ENCODE measurements at places on chromosomes 7 and 10.

DNA sequence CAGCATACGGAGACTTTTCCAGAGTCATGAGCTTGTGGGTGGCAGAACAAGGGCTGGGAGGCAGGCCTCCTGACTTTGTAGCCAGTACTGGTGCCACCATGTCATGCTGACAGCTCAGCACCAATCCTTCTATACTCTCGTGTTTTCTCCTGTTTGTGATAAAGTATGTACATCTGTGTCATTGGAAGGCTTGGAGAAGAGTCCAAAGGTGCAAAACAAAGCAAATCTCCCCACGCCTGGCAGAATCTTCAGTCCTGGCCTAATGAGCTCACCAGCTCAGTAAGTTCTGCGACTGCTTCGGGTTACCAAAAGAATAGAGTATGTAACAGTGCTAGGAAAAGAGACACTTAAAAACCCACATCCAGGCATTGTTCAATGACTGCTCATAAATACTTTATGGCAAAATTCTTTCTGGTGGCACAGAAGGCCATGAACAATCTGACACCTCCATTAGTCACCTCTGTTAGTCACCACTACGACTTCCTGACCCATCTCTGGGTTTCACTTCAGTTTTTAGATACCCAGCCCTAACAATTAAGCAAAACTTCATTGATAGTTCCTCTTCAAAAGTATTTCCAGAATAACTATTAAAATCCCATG is 24.5 kb downstream of the STEAP1 start:
- DNase-seq, result no peak

- DNase-seq, result no peak
These were observed 21.1 kb downstream of the PON1 start for GRCh38 chr7:95303013-95303905.

DNA sequence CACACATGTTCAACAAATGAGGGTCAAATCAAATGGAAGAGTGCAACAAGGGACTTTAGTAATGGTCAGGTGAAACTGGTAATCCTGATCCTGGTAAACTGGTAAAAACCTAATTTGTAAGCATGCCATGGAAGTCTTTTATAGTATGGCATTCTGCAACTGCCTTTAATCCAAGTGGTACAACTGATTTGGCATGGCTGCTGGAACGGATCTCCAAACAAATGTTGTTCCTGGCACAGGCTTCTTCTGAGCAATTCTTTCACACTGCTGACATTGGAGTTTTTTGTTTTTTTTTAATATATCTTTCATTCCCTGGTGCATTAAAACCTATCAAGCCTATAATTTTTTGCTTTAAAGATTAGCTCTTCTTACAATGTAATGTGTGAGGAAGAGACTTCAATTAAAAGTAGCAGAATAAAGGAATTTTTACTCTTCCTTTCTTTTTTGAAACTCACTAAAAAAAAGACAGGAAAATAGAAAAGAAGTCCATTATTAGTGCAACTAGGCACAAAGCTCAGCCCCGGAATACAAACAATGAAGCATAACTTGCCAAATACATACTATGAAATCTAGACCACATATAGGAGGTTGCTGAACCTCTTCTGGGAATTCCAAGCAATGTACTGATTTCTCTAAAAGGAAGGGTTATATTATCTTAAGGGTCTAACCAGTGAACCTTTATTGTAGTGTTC is 79.3 kb upstream of the OIT3 start:
- no peak for DNase-seq

- no peak for DNase-seq
These were observed 82.0 kb upstream of the SAMD8 start for GRCh38 chr10:75029420-75029819.

DNA sequence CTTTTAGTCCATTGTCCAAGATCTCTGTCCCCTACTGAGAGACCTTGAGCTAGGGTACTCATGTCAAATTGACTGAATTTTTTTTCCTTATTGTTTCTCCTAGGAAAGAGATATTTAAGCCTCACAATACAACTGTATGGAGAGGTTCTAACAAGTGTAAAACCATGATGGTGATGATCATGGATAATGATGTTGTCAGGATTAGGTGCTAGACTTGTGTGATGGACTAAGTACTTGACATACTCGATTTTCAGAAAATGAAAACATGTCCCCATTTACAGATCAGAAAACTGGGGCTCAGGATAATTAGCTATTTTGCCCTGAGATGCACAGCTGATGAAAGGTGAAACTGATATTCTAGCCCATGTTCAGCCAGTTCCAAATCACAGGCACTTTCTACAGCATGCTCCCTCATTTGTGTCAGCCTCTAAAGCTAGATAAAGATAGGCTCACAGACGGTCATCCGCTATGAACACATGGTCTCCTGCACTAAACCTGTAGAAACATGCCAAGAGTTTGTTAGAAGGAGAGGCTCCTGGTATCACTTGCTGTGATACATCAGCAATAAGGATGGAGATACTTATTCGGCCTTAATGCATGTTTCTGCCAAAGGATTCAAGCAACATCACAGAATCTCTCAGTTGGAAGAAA is 67.6 kb downstream of the CREB3L2 start:
- DNase-seq, result no peak

- no peak for DNase-seq
These were observed 33.7 kb downstream of the CYP2C8 start for GRCh38 chr10:95035332-95036295.

DNA sequence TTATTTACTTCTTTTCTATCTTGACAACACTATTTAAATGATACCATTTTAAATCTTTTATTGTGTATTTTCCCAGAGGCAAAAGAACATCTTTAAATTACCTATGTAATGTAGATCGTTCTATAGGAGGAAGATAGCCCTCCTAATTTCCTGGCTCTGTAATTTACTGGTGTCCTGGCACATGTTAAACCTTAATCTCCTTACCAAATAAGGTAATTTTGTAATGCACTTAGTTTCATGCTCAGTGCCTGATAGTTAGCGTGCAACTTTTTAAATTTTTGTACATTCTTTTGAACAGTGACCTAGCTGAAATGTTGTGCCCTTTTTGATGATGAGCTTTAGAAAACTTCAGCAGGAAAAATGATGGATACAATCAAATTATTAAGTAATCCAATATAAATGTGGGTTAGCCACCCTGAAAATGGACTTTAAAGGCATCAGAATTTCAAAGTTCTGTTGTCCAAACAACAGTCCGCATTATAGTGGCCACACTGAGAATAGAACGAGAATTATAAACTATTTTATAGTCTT is 81.4 kb downstream of the ABCB5 start:
- DNase-seq, result no peak

DNA sequence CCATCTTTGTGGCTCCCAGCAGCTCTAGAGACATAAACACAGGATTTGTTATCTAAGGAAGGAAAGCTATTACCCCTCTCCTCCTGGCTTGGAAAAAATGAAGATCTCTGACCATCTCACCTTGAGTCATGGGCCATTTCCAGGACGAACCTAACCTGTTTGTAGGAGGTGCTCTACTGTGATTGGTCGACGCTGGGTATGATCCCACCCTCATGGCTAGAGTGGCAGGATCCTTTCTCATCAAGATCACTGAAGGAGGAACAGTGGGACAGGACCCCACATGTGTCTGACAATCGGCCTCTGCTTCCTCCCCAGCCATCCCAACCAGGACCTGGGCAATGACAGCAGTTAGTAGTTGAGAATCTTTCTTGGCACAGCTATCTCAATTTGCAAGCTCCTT is 144.1 kb downstream of the EMX2 start:
- DNase-seq, result no peak

DNA sequence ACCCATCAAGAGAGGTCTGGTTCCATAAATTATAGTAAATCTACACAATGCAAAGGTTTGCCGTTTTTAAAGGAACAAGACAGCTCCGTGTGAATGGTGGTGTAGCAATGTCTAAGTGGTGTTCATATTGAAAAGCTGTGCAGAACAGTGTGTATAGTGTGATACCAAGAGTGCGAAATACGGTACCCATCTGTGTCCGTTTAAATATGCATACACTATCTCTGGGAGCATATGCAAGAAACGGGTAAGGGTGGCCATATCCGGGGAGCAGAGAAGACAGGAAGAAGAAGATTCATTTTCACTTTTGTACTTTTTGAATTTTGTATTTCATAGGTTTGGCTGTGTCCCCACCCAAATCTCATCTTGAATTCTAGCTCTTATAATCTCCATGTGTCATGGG is 102.0 kb downstream of the CCDC3 start:
- DNase-seq, result no peak

- no peak for DNase-seq
These were observed 6.5 kb downstream of the ZNF438 start for GRCh38 chr10:31025142-31025541.

DNA sequence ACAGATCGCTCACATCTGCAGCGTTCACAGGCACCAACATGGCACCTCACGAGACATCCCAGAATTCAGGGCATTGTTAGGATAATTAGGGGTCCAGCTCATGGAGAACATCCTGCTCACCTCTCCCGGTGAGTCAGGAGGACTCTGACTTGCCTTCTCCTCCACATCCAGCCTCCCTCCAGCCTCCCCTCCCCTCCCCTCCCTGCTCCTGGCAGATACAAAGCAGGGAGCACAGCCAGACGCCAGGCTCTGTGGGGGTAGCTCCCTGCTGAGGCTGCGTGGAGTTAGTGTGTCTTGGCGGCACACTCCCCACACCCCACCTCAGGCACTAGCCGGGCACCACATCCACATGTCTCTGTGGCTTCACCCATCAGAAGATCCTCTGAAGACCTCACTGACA is 320.6 kb downstream of the CXCL12 start:
- DNase-seq, result no peak

DNA sequence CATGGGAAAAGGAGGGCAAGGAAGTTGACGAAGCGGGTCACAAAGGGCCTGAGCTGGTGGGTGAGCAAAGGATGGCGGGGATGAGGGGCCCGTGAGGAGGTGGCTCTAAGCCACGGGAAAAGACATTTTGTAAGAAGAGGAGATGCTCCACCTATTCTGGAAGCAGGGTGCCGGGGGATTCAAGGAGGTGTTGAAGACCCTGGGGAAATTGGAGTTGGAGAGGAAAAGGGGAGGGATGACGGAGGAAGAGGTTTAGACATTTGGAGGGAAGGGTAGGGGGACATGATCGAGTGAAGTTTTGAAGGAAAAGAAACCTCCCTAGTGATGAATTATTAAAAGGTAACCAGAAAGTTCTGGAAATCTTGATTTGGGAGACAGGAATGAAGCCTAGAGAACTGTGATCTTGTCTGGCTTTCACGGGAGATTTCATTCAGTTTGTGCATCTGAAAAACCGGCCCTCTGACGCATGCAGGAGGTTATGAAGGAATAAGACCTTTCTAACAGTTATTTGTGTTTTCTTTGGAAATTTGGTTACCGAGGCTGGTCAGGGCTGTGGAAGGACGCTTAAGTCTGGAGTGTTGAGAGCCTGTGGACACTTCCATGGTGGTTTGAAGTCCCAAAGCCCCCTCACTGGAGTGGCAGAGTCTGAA is 1.4 kb downstream of the SMO start:
- no peak for DNase-seq

DNA sequence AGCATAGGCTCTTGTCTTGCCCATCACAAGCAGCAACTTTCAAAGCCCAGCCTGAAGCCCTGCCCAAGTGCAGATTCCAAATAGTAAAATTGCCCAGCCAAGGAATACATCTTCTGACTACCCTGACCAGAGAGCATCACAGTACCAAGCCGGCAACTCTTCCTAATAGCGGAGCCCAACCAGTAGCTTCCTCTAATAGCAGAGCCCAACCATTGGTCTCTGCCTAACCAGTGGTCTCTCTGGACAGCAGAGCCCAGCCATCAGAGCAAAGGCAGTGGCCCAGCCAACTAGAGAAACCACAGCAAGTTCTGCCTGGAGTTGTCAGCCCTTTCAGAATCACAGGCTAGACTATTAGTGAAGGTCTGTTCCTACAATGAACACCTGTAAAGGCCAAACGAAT is 285.6 kb downstream of the HGF start:
- no peak for DNase-seq

GRCh38 chr10:88833723-88834122 is 17.9 kb downstream of the ANKRD22 start:
- DNase-seq, result no peak

GRCh38 chr10:101041252-101041761 is 10.3 kb downstream of the SFXN3 start:
- DNase-seq, result peak; percentile 66

- DNase-seq, result no peak
These were observed 127.3 kb downstream of the FAM204A start for GRCh38 chr10:118214776-118215175.

GRCh38 chr10:77771450-77771849 is 133.8 kb upstream of the KCNMA1 start:
- no peak for DNase-seq

DNA sequence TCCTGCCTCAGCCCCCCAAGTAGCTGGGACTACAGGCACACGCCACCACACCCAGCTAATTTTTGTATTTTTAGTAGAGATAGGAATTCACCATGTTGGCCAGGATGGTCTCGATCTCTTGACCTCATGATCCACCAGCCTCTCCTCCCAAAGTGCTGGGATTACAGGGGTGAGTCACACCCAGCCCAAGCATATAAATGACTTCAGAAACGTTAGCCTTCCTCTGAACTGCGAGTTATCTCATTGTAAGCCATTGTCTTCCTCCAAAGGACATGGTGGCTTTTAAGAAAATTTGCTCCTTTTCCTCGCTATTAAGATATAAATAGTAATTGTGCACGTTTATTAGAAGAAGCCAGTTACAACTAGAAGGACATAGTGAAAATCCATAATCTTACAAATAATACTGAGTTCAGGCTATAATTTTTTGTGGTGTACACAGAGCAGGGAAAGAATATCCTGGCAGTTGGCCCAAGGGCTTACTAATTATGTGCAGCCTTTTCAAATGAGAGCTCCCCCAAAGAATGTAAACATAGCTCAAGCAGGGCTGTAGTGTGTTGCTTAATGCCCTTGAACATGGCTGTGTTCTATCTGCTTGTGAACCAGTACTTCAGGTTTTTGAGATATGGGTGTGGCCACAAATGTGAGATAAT is 495.8 kb downstream of the PARD3 start:
- DNase-seq, result peak; percentile 14

DNA sequence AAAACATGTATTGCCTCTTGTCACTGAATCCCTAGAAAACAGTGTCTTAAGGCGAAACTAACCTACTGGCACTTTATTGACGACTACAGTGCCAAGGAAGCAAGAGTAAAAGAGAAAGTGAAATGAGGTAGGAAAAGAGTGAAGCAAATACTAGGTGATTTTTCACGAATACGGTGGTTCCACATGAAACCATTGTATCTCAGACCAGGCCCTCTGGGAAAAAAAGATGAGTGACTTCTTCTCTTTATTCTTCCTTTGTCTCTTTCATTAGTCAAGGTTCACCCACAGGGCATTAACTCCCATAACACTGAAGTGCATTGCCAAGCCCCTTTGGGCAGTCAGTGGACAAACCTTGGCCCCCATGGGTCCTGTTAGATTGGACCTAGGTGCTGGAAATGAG is 16.2 kb upstream of the MACC1 start:
- DNase-seq, result no peak

DNA sequence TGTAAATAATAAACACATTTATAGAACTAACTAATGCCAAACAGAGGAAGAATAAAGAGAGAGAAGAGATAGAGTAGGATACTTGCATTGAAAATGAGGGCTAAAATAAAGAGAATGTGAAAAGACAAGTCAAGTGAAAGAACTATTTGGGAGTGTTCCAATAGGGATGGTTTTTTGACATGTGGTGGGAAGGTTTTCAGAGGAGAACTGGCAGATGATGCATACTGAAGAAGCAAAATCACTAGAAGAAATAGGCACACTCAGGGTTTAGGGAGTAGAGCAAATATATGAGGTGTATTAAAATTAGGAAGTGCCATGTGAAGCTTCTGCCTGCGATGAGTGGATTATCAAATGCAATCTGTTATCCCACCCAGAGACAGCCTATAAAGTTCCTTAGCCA is 744.8 kb downstream of the REEP3 start:
- no peak for DNase-seq

Measured in T1000 (cell line).